Thoracic aorta (tissue), 2 donors: ENCODE measurements at places on chromosomes 16 and 17. TPM values are rescaled to one million over a fixed set of nuclear protein-coding genes. Genes with fewer than 3 reads are reported as not detected.

GRCh38 chr16:19523184-19523558 is 571 bp upstream of the CCP110 start:
- DNase-seq: no peak

GRCh38 chr17:83161298-83162034 is 82.1 kb downstream of the METRNL start:
- DNase-seq: no peak

- no peak for DNase-seq
Measured at GRCh38 chr17:6374761-6375312, 60.1 kb downstream of the AIPL1 start.

DNA sequence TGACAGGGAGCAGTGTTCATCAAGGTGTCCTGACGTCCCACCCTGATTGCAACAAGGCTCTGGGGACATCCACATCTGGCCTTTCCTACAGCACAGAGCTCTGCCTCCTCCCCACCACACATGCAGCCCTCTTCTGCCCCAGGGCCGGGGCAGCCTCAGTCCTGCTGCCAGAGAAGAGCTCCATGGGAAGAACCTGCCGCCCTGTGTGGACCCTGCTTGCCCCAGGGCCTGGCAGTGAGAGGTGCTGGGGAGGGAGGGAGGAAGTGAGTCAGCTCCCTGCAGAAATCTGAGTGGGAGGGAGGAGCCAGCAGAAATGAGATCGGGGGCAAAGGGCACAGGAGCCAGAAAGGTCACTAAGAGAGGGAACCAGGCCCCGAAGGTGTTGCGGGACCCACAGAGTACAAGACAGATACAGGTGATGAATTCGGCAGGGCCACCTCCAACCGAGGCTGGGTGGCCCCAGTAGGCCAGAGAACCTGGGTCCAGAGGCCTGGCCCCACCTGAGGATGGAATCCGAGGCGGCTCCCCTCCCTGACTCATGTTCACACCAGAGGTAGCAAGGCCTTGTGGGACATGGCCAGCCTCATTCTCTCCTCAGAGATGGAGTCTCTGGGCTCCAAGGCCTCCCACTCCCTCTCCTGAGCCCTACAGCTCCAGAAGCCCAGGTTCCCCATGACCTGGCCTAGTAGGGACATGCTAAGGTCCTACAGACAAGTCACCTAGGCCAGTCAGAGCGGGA is 24.8 kb downstream of the MYO18A start:
- no peak for DNase-seq

DNA sequence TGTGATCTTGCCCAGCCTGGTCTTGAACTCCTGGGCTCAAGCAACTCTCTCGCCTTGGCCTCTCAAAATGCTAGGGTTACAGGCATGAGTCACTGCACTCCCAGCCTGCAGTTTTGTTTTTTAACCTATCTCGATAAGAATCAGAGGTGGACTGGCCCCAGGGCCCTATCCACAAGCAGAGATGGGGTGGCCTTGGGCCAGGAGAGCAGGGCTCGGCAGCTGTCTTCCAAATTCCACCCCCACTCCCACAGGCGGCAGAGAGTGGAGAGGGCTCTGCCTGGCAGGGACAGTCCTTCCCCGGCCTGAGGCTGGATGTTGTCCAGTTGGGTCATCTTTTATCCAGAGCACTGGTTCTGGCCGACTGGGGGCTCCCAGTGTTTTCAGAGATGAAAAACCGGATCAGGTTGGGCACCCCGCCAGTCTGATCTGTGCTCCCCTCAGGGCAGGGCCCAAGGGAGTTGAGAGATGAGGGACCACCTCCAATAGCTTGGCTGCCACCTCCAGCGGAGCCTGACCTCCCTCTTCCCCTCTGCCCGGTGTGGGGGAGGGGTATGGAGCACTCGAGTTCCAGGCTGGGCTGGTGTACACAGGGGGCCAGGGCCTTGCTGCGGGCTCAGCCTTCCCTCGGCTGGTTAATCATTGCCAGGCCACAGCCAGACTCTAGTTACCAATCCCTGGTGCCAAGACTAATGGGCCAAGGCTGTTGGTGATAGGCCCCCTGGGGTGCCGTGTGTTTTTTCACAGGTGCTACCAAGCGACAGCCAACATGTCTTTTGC is 30.3 kb upstream of the MYO15B start:
- DNase-seq: no peak

GRCh38 chr17:17154981-17155380 is 51.2 kb downstream of the PLD6 start:
- no peak for DNase-seq

- no peak for DNase-seq
Measured at GRCh38 chr17:58911741-58912343, 156.2 kb downstream of the PPM1E start.

DNA sequence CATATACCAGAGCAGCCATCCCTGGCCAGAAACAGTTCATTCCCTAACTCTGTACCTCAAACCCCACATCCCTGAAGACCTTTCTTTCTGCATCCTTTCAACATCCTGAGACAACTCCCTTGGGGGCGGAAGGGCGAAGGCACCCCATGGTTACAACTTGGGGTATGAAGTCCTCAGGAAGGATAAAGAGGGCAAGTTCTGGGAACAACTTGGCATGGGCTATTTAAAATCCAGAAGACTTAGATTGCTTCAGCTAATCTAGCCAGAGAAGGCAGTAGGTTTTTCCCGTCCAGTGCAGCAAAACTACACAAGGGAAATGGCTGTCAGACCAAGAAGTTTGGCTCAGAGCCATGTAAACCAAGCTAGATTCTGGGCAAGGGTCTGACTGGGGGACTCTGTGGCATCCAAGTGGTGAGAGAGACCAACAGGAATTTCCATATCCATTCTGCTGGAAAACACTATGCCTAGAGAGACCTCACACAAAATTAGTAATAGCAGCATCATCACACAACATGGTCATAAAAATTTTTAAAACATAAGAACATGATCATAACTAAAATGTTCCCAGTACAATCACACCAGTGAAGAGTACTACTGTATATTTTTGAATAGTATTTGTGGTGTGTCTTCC is 113.2 kb downstream of the CDYL2 start:
- DNase-seq: no peak

GRCh38 chr17:21176773-21177395 is 37.1 kb downstream of the TMEM11 start:
- no peak for DNase-seq

DNA sequence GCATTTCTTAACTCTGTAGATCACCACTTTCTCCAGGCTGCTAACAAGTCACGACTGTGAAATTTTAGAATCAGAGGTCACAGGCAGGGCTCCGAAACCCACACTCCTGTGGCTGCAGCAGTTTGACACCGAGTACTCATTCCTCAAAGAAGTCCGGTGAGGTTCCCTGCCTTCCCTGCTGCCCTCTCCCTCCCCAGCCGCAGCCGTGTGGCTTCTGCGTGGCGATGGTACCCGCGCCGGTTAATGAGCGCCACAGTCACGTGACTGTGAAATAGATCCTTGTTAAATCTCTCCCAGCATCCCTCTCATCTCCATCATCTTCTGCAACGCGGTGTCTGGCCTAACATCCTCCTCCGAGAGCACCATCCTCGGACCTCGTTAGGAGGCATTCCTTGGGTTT is 65.2 kb upstream of the ENDOV start:
- DNase-seq: no peak

DNA sequence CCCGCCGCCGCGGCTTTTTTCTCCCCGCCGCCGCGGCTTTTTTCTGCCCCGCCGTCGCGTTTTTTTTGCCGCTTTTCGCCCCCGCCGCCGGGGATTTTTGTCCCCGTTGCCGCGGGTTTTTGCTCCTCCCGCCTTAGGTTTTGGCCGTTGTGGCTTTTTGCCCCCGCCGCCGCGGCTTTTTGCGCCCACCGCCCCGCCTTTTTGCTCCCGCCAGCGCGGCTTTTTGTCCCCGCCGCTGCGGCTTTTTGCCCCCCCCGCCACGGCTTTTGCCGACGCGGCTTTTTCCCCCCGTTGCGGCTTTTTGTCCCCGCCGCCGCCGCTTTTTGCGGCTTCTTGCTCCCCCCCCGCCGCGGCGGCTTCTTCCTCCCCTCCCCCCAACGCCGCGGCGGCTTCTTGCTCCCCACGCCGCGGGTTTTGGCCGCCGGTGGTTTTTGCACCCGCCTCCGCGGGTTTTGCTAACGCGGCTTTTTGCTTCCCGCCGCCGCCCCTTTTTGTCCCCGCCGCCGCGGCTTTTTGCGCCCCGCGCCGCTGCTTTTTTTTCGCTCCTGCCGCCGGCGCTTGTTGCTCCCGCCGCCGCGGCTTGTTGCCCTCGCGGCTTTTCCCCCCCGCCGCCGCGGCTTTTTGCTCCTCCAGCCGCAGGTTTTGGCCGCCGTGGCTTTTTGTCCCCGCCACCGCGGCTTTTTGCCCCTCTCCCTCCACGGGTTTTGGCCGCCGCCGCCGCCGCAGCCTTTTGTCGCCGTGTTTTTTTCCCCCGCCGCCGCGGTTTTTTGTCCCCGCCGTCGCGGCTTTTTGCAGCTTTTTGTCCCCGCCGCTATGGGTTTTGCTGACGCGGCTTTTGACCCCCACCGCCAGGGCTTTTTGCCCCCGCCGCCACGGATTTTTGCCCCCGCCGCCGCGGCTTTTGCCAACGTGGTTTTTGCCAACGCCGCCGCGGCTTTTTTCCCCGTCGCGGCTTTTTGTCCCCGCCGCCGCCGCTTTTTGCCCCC is 150.3 kb downstream of the KCNJ18 start:
- no peak for DNase-seq

- no peak for DNase-seq
Measured at GRCh38 chr17:26782153-26782552, 511.8 kb upstream of the WSB1 start.

Gene RAB37
- total RNA-seq: 2.2 TPM

Gene CHST4
- not detected for total RNA-seq

Gene CACNG1
- total RNA-seq: not detected

Gene COX10
- total RNA-seq: 26.5 TPM
